ENCODE measurements at places on chromosomes 4 and X.

DNA sequence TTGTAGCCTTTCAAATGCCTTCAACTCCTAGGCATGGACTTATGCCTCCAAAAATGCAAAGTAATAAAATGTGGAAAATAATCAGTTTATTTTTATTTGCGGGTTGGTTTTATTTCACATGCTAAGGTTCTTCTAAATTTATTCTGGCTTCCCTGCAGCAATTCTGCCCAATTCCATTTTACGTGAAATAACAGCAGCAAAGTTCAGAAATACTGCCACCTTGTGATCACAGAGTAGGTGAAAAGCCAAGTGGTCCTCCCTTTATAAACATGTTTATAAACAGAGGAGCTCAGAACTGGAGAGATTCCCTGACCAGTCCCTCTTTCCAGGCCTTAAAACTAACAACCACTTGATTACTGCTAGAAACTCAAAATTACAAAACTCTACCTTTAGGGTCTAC, 14.7 kb upstream of the DCHS2 start:
- peak; percentile 74 for DNase-seq

DNA sequence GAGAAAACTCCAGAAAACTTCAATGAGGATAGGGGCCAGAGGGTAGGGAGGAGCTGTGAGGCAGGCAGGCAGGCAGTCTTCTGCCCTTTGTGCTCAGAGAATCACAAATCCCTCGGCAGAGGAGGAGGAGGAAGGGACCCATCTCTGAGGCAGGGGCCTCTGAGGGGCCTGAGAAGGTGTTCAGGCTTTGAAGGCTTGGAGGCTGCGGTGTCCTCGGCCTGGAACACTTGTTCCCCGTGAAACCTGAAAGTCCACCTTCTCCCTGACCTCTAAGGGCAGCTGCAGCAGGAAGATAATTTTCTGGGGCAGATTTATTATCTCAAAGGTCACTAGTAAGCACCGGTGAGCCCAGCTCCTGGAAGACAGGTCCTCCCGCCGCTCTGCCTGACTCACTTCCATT, 200.3 kb upstream of the BCOR start:
- no peak for DNase-seq

- DNase-seq, result no peak
Measured at GRCh38 chr4:89681219-89681618, 155.7 kb downstream of the SNCA start.

GRCh38 chr4:81606801-81607501, 135.2 kb upstream of the RASGEF1B start:
- DNase-seq, result no peak
